ENCODE measurements at places on chromosomes 16 and 17.
A peak's percentile ranks its signal among the peaks of the same experiment; 100 is the strongest.

DNA sequence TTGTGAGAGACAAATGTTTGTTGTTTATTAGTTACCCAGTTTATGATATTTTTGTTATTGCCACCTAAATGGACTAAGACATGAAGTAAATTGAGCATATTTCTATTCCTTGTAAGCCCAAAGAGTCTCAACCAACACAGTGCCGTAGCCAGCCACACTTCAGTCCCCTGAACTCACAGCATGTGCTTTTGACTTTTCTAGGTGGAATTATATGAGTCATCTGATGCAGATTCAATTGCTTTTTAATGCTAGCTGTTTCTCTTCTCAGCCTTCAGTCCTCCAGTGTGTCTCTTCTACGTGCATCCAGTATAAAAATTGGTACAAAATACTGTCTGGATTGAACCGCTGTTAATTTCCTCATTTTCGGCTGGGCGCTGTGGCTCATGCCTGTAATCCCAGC, 39.0 kb downstream of the IQCK start:
- DNase-seq, result no peak

DNA sequence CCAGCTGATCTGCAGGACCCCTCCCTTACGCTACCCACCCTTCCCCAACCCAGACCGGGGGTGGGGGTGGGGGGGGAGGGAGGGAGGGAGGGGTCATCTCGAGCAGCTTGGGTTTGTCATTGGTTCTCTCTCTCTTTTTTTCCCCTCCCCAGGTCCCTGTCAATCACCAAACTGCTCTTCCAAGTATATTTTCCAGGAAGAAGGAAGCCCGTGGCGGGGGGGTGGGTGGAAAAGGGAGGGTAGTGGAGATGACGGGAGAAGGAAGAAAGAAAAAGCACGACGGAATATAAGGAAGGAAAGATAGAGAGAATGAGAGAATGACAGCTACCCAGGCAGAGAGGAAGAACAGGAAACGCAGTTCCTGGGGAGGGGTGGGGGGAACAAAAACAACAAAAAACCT, 17.9 kb downstream of the SALL1 start:
- no peak for DNase-seq

DNA sequence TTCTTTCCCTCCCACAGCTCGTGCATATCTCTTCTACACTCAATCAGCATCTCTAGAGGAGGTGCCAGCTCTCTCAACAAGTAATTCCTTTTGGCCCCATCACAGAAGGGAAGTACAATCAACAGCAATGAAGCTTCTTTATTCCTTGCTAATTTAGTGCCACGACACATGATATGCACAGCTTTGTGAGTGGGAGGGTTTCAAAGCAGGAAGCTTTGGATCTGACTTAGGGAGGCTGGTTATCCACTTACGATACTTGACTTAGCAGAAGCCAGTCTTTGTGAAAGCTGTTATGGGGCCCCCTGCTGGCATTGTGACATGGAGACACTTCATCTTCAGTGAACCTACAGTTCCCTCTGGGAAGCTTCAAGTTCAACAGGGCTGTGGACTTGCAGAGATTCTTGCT, 81.0 kb downstream of the TMEM100 start:
- peak; percentile 39 for DNase-seq

DNA sequence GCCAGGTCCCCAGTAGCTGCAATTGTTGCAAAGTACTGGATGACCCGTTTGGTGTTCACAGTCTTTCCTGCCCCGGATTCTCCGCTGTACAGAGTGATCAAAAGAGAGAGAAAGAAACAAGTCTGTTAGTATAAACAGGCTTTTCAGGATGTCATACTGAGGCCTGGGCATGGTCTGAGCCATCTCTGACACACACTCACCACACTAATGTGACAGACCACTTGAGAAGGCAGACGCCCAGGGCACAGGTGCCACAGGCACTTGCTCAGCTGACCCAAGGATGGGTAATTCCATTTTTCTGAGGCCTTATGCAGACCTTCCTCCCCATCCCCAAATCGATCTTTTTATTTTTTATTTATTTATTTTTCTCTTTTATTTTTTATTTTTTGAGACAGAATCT, 7.5 kb downstream of the MYH3 start:
- no peak for DNase-seq

- no peak for DNase-seq
These were observed 19.2 kb downstream of the ADCY7 start for GRCh38 chr16:50285406-50286003.

- no peak for DNase-seq
These were observed 2.3 kb upstream of the SAMD14 start for GRCh38 chr17:50132104-50132794.

DNA sequence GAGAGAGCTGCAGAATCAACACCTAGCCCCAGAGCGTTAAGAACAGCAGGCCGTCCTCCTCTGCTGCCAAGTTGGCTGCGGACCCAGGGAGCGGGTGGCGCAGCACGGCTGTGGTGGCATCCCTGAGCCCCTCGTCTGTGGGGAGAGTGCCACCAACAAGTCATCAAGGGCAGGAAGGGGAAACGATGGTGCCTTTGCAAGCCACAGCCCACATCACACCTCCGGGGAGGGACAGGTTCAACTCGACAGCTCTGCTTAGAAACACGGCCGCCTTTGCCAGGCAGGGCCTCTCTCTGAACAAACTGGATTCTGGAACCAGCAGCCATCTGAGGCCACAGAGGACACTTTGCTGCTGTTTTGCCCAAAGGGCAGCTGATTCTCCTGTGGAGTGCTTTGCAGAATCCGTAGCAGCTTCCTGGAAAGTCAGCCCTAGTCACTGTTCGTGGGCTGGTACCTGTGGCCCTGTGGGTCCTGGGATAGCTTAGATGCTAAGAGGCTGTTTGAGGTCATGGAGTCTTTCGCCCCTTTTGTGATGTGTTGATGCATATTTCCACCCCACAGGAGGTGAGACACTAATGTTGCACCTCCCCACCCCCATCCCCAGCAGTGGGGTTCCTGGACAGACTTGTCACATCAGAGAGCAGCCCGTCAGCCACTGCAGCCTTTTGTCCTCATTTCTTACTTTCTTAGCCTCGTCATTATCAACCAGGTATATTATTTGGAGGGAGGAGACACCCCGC, 270.6 kb downstream of the CPPED1 start:
- DNase-seq, result peak; percentile 44

GRCh38 chr16:66886914-66887313, 6.6 kb downstream of the PDP2 start:
- DNase-seq, result no peak

GRCh38 chr17:41801374-41802271, 10.1 kb downstream of the P3H4 start:
- peak; percentile 69 for DNase-seq

DNA sequence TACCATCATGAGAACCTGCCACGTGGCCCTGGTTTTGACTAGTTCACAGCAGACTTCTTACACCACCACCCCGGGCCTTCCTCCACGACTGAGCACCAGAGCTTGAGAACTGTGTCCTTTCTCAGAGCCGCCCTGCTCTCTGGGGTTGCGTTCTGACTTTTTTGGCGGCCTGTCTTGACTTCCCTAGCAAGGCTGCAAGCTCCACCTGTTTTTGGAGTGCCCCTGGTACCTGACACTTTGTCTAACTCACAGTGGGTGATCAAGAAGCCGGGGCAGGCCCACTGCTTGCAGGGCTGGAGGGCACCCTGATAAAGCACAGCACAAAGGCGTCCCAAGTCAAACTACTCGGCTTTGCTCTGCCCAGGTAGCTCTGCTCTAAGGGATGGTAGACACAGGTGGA, 154.3 kb downstream of the SDK2 start:
- no peak for DNase-seq

Measured in stimulated activated CD4-positive, alpha-beta T cell treated with anti-CD3 and anti-CD28 coated beads, Interleukin-1b, Interleukin-23, amount 100 ng/mL, for 48 hours (primary cell).